ENCODE measurements at places on chromosomes 11 and 22. TPM values are rescaled to one million over a fixed set of nuclear protein-coding genes. Genes with fewer than 3 reads are reported as not detected.

NXPE1 gene
- not detected for total RNA-seq

MUC6 gene
- total RNA-seq = not detected

CFL1 gene
- total RNA-seq = 1,611 TPM

KRTAP5-7 gene
- not detected for total RNA-seq

CCDC89 gene
- total RNA-seq = 1.4 TPM

SYT7 gene
- total RNA-seq = not detected
